ENCODE measurements at places on chromosomes 3 and 15.

- DNase-seq: no peak
These were observed 71.9 kb downstream of the PFN2 start for GRCh38 chr3:149898771-149899170.

GRCh38 chr3:168383573-168383972, 287.8 kb upstream of the GOLIM4 start:
- no peak for DNase-seq

- no peak for DNase-seq
These were observed 47.2 kb downstream of the SLC12A8 start for GRCh38 chr3:125165189-125165947.

DNA sequence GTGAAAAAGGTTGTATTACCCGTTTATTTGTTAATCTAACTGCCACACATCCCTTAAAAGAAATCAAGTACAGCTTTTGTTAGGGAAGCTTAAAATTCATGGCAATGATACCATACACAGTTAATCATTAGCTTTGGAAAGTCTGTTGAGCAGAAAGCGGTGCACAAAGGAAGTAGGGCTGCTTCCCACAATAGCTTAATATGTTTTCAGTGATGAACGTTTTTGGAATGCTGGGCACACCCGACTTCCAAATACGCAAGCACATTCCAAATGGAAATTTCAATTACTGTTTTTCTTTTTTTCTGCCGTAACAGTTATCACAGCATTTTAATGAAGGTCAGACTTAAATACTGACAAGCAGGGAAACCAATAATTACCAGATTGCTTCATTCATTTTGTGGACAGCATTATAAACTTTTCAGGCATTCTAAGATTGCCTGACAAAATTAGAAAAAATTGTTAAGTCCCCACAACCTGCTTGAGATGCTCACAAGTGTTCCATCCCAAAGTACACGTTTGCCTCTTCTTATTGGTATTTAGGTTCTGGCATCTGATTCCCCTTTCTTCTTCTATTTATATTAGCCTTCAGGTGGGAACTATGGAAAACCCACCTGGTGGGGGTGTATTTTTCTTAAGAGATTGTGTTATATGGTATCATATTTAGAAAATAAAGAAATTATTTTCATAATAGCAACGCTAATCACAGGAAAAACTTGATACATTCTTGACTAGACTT, 1.1 kb upstream of the ECT2 start:
- no peak for DNase-seq

- DNase-seq: no peak
These were observed 229.2 kb downstream of the ZNF621 start for GRCh38 chr3:40753951-40754350.

Data from NCI-H1417 (cell line).